ENCODE measurements at places on chromosomes 3 and 15.

GRCh38 chr3:144754076-144754783 lies 782.6 kb downstream of the DIPK2A start:
- no peak for DNase-seq

- no peak for DNase-seq
Observed at GRCh38 chr3:165128544-165128943, 50.2 kb upstream of the SI start.

DNA sequence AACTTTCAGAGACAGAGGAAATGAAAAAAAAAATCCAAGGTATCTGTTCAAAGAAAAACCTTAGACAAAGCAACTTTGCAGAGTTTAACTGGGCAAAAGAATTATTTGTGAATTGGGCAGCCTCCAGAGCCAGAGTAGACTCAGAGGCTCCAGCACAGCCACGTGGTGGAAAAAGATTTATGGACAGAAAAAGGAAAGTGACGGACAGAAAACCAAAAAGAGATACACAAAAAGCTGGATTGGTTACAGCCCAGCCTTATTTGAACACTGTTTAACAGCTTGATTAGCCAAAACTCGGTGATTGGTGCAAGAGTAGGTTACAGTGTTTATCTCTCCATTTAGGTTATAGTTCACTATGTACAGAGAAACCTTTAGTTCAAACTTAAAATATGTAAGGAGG lies 23.7 kb upstream of the GPD1L start:
- DNase-seq, result no peak

DNA sequence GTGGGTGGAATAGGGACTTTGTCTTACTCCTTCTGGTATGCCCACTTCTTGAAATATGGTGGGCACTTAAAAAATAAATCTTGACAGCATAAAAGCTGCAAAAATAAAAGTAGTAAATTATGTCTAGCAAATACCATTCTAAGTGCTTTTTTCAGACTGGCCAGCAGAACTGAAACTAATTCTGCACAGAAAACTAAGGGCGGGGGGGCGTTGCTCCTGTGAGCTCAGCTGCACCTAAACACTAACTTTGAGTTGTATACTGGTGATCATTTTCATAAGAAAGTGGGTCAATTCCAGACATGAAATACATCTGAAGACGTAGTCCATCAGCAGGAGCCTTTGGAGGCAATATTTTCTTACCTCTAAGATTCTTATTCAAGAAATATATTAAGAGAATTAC lies 114.8 kb downstream of the WDR76 start:
- no peak for DNase-seq

DNA sequence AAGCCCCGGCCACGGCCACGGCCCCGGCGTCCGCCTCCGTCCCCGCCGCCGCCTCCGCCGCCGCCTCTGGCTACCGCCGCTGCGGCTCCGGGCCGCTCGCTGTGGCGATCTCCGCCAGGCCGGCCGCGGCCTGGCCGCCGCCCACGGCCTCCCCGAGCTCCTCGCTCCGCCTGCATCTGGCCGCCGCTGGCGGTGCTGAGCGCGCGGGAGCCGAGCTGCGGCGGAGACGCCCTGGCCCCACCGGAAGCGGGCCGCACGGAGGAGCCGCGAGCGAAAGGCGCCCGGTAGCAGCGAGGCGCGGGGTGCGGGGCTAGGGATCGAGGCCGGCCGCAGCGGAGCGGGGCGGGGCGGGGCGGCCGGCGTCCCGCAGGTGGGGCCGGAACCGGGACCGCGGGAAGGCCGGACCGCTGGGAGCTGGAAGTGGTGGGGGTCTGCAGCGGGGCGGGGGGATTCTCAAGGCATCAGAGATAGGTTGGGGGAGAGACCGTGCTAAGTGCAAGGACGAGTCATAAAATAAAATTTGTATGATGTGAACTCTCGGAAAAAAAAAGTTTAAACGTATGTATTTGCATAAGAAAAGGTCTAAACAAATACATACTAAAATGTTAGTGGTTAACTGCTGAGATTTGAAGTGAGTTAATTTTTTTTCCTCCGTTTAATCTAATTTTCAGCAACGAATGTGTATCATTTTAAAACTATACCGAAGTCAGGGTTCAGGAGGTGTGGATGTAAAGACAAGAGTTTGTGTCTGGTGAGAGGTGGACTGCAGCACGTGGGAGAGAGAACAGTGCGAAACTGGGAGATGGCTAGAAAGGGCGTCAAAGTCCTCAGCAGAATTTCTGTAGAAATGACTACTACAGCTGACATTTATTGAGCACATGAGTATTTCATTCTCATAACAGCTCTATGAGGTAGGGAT lies at the start of gene AVEN:
Gene AVEN (minus strand): TSS at position 334 of the 919 bp plus-strand sequence. CDS start 158 bp downstream, at position 176.
- DNase-seq, result peak; percentile 20

- no peak for DNase-seq
Observed at GRCh38 chr3:76938962-76939361, 100.9 kb upstream of the ROBO2 start.

DNA sequence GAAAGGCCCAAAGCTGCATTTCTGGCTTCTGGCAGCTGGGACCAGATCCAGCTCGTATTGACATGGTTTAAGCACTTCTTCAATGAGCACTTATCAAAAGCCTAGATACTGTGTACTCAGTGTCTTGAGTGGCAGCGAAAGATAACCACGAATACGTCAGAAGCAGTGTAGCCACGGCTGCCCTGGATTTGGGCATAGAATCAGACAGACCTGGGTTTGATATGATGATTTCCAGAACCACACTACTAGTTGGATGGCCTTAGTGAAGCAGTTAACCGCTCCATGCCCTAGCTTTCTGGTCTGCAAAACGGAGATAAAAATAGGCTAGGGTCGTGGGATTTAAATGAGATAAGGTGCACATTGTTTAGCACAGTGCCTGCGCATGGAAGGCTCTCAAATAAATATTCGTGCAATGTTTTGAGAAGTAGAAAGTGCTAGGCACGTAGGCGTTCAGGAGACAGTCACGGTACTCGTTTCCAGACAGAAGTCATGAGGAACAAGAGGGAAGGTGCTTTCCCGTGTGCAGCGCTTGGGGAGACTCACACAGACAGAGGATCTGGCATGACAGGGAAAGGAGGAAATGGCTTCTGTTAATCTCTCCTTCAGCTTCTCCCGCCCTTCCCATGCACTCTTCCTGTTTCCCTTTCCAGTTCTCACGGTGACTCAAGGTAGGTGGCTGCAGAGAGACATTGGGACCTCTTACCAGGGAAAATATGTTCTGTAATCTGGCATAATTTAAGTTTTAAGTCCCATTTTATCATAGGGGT lies 70.3 kb downstream of the CCNL1 start:
- DNase-seq, result no peak

GRCh38 chr3:48301800-48302166 lies 31.7 kb downstream of the SPINK8 start:
- no peak for DNase-seq

DNA sequence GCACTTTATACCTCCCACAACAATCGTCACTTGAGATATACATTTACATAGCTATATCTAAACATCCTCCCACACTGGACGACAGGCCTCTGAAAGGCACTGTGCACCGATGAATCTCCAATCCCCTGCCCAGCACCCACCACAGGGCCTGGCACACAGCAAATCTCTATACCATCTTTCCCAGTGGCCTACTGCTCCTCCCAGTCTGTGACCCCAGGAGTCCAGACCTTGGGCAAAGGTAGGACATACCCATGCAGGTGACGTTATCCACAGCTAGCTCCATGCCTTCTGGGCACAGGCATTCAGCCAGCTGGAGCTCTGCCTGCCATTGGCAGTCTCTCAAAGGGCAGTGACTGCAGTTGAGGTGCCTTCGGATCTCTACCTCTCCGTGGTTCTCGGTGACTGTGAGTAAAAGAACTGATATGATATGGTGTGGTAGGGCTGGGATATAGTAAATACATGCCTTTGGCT lies 5.8 kb downstream of the LTK start:
- no peak for DNase-seq

DNA sequence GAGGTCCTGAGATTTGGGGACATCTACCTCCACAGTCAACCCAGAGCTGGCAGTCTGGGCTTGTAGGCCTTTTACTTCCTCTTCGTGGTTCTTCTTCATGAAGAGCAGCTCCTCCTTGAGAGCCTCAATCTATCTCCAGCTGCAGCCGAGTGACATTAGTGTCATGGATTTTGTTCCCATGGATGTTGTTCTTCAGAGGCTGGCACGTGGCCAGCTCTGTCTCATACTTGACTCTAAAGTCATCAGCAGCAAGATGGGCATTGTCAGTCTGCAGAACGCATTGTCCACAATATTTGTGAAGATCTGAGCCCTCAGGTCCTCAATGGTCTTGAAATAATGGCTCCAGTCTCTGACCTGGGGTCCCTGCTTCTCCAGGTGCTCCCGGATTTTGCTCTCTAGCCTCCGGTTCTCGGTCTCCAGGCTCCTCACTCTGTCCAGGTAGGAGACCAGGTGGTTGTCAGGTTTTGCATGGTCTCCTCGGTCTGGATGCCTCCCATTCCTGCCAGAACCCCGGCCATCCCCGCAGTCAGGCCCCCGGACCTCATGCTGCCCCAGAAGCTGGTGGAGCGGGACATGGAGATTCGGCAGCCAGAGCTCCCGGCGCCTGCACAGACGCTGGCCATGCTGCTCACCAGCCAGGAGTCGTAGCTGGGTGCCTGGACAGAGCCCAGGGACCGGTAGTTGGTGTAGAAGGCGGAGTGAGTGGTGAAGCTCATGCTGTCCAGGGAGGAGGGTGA lies 3.4 kb upstream of the CCNL1 start:
- no peak for DNase-seq

- DNase-seq, result peak; percentile 84
Observed at GRCh38 chr3:125374996-125375941, at the start of gene ZNF148. Gene ZNF148 (minus strand): TSS chr3:125375325. CDS start chr3:125313640, 61,685 bp downstream.

DNA sequence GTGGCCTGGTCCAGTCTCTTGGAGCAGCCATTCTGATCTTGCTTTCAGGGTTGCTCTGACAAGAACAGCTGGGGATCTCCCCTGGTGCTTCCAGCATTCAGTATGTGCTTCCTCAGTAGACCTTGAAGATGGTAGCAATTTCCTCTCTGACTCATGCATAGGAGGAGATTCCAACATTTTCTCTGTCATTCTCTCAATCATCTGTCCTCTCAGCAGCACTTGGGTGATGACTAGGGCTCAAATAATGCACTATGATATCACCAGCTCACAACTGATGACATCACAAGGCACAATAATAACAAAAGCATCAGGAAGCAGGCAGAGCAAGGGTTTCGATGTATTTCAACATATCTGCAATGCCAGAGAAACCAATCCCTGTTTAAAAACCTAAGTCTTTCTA lies 52.7 kb downstream of the NFKBIZ start:
- no peak for DNase-seq

DNA sequence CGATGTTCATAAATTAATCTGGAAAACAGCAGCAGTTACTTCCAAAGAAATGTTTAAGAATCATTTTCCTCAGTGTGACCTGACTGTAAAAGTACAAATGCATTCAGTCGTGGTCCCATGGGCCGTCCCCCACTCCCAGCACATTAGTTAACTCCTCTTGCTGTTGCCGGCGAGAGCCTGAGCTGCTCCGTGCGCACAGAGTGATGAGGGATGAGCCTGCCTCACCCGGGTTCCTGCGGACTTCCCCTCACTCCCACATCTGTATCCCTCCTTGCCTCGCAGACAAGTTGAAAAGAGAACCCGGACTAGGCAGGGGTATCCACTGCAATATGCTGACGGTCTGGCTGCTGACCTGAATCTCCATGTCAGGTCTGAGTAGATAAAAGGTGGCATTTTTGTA lies 861.7 kb upstream of the NR2F2 start:
- no peak for DNase-seq

GRCh38 chr3:188686324-188686723 lies 485.4 kb upstream of the TPRG1 start:
- no peak for DNase-seq

DNA sequence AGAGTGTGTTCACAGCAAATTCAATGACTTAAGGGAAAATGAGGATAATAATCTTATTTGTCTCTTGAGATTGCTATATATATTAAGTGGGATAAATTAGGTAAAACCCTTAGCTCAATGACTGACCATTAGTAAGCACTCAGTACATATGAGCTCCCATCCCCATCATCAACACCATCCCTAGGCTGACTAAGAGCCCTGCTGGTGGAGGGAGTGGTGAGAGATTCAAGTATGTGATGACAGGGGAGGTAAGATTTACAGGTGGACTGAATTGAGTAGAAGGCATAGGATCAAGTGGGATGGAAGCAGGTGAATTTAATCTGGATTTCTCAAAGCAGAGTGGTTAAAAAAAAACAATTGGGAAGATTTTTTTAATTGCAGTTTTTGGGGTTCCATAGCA lies 21.0 kb upstream of the LRRN1 start:
- DNase-seq, result no peak

- no peak for DNase-seq
Observed at GRCh38 chr3:47421741-47422649, 41.2 kb downstream of the PTPN23 start.

GRCh38 chr3:38085943-38086324 lies 46.9 kb downstream of the DLEC1 start:
- no peak for DNase-seq
